Renal cortical epithelial cell (primary cell): ENCODE measurements at places on chromosomes 5 and 9.

DNA sequence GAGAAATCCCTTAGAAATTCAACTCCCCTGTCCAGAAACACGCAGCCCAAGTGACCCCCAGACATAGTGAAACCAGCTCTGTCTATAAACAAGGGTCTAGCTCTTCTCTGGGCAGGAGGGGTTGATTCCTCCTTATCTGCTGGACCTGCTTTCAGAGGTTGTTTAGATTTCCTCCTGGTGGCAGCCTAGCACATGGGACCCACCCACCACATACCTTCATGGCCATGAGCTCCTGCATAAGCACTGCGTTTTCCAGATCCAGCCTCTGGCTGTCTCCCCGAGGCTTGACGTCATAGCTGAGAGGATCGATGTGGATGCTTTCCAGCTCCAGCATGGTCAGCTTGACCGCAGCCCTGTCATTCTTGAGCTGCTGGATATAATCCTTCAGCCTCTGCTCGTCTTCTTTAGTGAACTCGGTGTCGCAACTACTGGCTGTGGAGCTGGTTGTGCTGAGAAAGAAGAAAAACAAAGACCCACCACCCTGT is 77.0 kb downstream of the DCP2 start:
- DNase-seq: no peak

DNA sequence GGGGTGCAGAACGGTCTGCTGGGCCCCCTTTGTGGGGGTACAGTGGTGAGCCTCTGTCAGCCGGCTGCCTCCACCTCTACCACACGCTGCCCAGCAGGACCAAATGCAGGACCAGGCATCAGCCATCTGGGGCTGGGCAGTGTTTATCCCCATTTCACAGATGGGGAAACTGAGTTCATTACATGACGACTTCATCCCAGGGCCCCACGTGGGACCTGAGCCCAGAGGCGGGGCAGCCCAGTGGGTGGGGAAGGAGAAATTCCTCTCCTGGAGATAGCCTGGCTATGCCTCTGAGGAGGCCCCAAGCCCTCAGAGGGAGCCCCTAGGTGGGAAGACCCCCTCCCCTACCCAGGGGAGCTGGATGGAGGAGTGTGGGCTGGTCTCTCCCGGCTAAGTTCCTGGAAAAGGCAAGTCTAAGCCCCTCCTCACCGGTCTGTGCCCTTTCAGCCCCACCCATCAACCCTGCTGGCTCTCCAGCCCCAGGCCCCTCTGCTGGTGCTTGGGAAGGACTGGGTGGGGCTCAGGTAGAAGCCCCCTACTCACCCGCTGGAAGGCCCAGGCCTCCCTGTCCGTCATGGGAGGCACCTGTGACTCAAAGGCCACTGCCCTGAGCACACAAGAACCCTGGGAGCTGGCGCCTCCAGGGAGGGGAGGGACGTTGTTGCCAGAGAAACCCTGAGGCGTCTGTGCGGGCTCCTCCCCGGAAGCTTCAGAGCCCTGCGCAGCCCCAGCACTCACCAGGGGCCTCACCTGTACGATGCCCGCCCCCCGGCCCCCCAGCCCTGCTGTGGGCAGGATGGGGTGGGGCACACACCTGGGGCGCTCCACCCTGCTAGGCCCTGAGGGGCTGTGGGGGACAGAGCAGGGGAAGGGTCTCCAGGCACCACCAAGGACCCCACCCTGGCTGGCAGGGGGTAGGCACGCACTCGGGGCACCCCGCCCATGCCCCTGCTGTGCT is 7.4 kb upstream of the CCDC187 start:
- DNase-seq: no peak

GRCh38 chr5:170736966-170737365 is 46.6 kb upstream of the GABRP start:
- DNase-seq: no peak

- DNase-seq: no peak
These were observed 33.7 kb downstream of the HAVCR1 start for GRCh38 chr5:157025093-157025698.

DNA sequence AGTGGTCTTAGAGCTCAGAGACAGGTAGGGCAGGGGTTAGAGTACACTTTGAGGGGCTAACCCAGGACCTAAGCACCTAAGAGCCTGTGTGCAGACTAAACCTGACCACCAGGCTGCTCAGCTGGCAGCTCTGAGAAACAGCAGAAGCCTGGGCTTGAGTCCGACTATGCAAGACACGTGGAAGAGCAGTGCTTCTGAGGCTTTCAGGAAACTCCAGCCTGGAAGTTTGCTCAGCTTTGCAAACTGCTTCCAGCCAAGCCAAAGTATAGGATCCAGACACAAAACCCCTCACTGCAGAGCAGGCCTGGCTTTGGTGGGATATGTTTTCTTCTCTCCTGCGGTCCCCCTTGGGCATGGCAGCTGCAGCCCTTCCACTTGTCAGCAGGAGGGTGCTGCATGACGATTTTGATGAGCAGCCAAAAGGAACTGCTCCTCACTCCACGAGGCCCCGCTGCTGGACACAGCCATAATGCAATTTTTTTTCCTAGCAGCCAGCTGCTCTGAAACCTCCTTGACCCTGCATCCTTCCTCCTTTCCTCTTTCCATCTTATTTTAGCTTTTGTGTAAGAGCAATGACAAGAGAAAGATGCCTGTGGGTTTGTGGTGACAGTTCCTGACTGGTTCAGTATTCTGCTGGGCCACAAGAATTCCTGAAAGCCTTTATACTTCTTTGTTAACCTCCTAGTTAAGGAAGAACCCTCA is 123.1 kb downstream of the LIFR start:
- DNase-seq: peak; percentile 82

DNA sequence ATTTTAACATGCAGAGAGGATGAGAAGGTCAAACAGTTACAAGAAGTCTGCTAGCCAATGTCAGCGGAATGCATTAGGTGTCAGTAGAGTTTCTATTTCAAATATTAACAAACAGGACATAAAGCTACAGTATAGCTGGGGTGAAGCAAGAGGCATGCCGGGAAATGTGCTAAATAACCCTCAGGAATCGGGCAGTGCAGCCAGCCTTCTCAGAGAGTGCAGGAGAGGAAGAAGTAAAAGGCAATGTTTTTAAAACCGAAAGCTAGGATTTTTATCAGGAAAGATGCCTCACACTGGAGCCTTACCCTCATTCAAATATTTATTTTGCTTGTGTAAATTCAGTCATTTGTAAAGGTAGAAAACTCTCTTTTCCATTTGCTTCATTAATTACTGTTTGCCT is 59.1 kb upstream of the SH3GL2 start:
- no peak for DNase-seq

DNA sequence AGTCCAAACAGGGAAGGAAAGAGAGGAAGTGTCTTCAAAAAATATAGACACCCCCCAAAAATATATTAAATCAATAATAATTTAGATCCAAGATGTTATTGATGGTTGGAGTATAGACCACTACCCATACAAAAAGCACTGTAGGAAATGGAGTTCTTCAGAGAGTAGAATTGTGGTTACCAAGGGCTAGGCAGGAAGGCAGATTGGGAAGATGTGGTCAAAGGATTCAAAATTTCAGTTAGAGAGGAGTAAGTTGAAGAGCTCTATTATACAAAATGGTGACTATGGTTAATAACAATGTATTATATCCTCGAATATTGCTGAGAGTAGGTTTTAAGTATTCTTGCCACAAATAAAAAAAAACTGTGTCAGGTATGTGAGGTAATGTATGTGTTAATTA is 149.4 kb downstream of the CWC27 start:
- no peak for DNase-seq
